ENCODE measurements at places on chromosomes 16 and 17.

- DNase-seq: no peak
Observed at GRCh38 chr16:68722119-68723024, 14.7 kb upstream of the CDH1 start.

DNA sequence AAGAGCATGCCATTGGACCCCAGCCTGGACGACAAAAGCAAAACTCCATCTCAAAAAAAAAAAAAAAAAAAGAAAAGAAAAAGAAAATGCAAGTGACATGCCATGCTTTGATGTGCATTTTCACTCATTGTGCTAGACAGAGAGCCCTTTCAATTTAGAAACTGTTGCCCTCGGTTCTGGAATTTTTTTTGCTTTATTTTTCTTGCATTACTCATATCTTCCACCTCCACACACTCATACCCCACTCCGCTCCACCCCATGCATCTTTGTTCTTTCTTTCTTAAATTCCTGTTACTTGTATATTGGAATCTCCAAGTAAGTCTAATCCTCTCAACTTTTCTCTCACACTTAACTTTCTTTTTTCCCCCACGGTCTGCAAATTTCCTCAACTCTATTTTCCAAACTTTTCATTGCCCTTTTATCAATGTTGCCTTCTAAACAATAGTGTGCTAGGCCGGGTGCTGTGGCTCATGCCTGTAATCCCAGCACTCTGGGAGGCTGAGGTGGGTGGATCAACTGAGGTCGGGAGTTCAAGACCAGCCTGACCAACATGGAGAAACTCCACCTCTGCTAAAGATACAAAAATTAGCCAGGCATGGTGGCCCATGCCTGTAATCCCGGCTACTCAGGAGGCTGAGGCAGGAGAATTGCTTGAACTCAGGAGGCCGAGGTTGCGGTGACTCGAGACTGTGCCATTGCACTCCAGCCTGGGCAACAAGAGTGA, 16.8 kb upstream of the SUZ12 start:
- no peak for DNase-seq

DNA sequence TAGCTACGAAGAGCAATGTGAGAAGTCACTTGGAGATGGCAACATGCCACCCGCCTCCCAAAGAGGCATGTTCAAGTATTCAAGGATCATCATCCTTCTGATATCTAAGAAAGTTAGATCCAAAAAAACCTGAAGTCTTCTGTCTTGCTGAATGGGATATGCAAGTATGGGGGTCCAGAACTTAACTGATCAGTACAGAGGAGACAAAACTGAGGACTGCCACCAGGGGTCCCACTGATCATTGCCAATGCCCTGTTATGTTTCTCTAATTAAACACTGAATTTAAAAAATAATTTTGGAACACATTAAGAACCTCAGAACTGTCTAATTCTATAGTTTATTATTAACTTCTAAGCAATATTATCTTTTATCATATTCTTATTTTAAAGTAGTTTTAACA, 99.7 kb downstream of the CDH8 start:
- DNase-seq: no peak

DNA sequence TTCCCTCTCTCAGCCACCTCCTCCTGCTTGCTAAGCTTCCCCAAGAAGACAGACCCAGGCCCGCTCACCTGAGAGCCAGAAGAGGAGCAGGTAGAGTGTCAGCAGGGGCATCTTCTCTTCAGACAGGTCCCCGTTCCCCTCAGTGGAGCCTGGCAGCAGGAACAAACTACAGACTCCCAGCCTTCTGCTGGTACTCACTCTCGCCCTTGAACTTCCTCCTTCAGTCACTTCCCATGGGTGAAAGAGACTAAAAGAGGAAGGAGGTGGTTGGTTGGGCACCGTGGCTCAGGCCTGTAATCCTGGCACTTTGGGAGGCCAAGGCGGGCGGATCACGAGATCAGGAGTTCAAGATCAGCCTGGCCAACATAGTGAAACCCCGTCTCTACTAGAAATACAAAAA, at the start of gene CD300LF:
CD300LF (minus strand) TSS at position 168 of the 400 bp plus-strand sequence; CDS start at position 111, 57 bp downstream.
- DNase-seq: no peak

DNA sequence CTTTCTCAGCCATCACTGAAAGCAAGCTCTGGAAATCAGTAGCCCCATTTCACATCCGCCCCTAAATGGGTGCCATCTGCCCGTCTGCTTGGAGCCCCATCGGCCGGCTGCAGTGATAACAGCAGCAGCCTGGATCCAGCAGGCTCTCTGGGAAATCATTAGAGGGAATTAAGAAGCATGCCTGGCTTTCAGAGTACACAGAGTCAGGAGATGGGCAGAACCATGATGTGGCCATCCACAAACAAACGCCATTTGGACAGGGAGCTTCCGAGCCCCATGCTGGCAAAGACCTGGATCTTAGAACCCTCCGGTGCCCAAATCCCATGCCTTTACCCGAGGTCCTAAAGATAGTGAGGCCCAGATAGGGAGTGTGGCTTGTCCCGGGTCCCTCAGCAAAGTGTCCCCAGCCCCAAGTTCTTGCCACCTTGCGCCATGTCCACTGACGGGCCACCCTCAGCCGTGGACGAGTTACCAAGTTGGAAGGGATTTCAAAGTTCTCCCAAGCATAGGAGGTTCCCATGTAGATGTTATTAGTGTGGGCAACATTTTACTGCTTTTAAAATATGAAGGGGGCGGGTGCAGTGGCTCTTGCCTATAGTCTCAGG, 1.0 kb upstream of the LITAF start:
- DNase-seq: no peak

- DNase-seq: no peak
Observed at GRCh38 chr17:56310782-56311181, 157.5 kb downstream of the ANKFN1 start.

GRCh38 chr16:68781784-68782183, 44.7 kb downstream of the CDH1 start:
- DNase-seq: no peak

DNA sequence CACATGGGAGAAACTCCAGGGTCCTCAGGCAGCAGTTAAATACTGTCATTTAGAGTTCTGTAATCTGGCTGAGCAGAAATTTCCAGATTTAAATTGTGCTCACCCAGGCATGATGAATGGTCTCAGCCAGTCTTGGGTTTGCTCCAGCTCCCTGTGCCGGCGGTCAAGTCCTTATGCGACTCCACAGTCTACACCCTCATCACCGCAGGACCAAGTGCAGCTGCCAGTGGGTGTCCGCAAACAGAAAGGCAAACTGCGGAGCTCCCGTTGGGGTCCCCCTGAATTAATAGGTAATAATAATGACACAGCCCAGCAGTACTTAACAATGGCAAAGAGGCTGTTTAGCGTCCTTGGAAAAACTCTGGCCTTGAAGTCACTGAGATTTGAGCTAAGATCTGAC, 3.9 kb upstream of the CACNG4 start:
- DNase-seq: no peak

GRCh38 chr17:15194859-15195277, 70.3 kb downstream of the PMP22 start:
- DNase-seq: no peak

GRCh38 chr17:81317961-81318605, 23.0 kb upstream of the SLC38A10 start:
- no peak for DNase-seq

- no peak for DNase-seq
Observed at GRCh38 chr17:39051001-39051585, 83.9 kb upstream of the FBXO47 start.

- DNase-seq: no peak
Observed at GRCh38 chr17:37740915-37741314, 3.9 kb downstream of the HNF1B start.

DNA sequence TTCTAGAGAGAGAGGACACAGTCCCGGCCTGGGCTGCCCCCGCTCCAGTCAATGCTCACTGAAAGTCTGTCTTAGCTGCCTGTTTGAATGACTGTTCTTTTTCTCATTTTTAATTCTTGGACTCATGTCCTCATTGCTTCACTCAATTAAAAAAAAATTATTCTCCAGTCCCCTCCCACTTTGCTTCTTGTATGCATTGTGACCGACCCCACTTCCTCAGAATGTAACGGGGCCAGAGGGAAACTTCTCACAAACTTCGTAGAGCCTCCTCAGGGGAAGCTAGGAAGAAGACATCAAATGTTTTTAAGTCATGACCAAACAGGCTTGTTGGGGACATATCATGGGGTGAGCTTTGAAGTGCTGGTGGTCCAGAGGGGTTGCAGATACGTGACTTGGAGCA, 113.2 kb downstream of the CCDC182 start:
- no peak for DNase-seq

DNA sequence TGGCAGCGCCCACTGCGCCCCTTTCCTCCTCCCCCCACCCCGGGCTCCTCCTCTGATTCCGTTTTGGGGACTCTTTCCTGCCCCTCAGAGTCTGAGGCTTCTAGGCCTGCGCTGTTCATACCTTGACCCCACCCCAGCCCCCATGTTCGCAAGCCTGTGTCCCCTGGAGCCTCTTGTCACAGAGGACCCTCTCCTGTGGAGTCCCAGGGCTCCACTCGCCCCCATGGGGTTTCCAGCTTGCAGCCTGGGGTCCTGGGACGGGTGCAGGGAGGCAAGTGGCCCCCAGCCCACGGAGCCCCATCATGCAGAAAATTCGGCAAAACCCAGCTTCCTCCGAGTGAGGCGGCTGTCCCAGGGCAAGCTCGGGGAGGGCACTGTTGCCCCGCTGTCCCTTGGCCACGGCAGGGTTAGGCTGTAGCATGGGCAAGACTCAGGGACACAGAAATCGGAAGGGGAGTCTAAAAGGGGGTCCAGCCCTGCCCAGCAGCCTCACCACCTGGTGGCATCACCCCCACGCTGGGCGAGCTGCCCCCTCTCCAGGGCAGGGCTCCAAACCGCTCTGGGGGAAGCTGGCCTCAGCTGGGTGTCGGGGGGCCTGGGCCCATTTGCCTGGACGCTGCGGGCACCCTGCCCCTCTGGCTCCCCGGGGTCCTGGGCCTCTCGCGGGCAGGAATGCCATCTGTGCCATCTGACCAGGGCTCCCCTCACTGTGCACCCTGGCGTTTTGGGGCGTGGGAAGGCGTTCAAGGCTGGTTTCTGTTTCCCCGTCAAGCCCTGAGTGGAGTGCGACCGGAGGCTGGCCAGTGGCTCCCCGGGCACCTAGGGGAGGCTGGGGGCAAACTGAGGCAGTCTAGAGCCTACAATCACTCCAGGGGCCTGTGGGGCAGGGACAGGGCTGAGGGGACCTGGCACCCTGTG, 11.5 kb upstream of the BAHCC1 start:
- no peak for DNase-seq

- DNase-seq: no peak
Observed at GRCh38 chr16:53971616-53972015, 267.7 kb downstream of the FTO start.

GRCh38 chr17:14157822-14158221, 78.8 kb downstream of the CDRT15 start:
- DNase-seq: no peak

- no peak for DNase-seq
Observed at GRCh38 chr17:81161972-81162371, 3.3 kb upstream of the PVALEF start.

GRCh38 chr17:40457369-40457768, 14.1 kb downstream of the IGFBP4 start:
- DNase-seq: no peak

All from CD4-positive, alpha-beta T cell treated with Interleukin-4 for 4 hours (primary cell).